ENCODE measurements at places on chromosomes 2 and 18. TPM values are rescaled to one million over a fixed set of nuclear protein-coding genes. Genes with fewer than 3 reads are reported as not detected.

Gene OR6B2
- total RNA-seq, result not detected

DNA sequence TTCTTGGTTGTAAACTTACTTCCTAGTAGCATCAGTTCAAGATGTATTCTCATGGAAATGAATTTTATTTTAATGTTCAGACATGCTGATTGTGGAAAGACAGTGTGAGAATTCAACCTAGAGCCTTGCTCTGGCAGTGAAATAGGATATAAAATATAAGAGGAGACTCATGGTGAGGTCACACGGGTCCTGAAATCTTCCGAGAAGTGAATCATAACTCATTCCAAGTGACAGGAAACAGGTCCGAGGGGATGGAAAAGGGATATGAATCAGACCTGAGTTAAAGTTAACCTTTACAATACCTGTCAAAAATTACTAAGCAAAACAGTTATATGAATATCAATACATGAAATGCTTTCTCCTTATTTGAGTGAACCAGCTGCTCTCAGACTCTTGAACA lies 185.2 kb upstream of the LRRTM1 start:
- no peak overlapping the region for H3K4me3 ChIP-seq
- peaks cover 13% of the 10 kb centered on the region for H3K4me1 ChIP-seq
- H3K27me3 ChIP-seq, result no peaks in the 10 kb centered on the region
- H3K27ac ChIP-seq, result peak overlapping the region; percentile 35
- peak; percentile 67 for DNase-seq

Gene CLK1
- 46.2 TPM for total RNA-seq

DNA sequence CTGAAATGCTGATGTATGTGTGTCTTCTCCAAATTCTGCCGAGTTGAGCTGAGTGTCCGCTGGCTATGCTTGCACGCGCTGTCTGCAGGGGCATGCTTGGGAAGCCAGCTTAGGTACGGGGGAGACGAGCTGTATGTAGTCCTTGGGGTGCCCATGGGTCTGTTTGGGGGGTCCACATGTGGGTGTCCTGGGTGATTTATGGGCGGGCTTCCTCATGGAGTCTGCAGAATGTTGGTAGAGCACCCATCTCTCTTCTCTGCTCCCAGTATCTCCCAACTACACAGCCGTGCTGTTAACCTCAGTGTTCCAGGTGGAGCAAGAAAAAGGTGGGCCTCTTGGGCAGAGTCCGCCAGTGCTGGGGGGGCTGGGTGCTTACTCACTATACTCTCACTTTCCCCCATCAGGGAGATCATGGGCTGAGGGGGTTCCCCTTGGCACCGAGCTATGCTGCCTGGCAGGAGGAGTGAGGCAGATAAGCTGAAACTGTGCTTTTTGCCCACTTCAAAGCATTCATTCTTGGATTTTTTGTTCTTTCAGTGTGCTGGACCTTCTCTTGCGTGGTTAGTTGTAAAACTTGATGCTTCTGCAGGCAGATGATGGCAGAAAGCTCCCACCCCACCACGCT lies 128.2 kb upstream of the ALKAL2 start:
- no peak overlapping the region for H3K4me3 ChIP-seq
- H3K27ac ChIP-seq, result no peak overlapping the region
- no peaks in the 10 kb centered on the region for H3K36me3 ChIP-seq
- DNase-seq, result no peak
- no peaks in the 10 kb centered on the region for H3K27me3 ChIP-seq

Gene GPC1
- 252 TPM for total RNA-seq

Gene GRHL1
- total RNA-seq, result 2.5 TPM

DNA sequence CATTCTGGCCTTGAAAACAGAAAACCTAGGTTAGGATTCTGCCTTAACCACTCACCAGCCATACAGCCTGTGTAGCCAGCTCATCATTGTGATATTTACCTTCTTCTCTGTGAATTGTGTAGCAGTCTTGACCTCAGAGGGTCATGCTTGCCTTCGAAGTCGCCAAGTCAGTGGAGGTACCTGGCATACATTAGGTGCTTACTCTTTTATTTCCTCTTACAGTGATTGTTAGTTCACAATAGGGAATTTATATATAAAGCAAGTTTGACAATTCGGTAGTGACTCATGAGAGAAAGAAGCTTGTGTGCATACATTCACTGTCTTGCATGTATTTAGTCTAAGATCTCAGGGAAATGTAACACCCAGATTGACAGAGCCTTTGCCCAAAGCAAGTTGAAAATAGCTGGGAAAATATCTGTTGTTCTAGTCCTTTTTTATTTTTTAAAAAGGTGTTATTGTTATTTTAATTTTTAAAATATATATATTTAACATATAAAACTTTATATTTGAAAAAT lies 290.6 kb downstream of the PTGR3 start:
- no peak overlapping the region for H3K27ac ChIP-seq
- H3K4me3 ChIP-seq, result no peak overlapping the region
- H3K36me3 ChIP-seq, result no peaks in the 10 kb centered on the region
- DNase-seq, result no peak

Gene MIB1
- total RNA-seq, result 56.8 TPM

Gene C18orf32
- 40.3 TPM for total RNA-seq

- no peak overlapping the region for H3K27ac ChIP-seq
- no peaks in the 10 kb centered on the region for H3K27me3 ChIP-seq
- DNase-seq, result no peak
- no peak overlapping the region for H3K4me3 ChIP-seq
- H3K4me1 ChIP-seq, result no peaks in the 10 kb centered on the region
Measured at GRCh38 chr2:71922091-71922490, 225.6 kb downstream of the CYP26B1 start.

DNA sequence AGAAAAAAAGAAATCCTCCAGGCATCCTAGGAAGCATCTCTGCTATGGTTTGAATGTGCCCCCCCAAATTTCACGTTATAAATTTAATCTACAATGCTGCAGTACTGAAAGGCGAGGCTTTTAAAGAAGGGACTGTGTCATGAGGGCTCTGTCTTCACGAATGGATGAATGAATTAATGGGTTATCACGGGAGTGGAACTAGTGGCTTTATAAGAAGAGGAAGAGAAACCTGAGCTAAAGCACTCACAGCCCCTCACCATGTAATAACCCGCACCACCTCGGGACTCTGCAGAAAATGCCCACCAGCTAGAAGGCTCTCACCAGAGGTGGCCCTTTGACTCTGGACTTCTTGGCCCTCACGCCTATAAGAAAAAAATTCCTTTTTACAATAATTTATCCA lies 27.6 kb downstream of the RNU4ATAC start:
- no peaks in the 10 kb centered on the region for H3K27me3 ChIP-seq
- peaks cover 7% of the 10 kb centered on the region for H3K4me1 ChIP-seq
- no peak for DNase-seq
- no peak overlapping the region for H3K27ac ChIP-seq

GRCh38 chr18:8626414-8627106 lies 17.3 kb downstream of the RAB12 start:
- H3K4me3 ChIP-seq, result no peak overlapping the region
- no peaks in the 10 kb centered on the region for H3K27me3 ChIP-seq
- peaks cover 9% of the 10 kb centered on the region for H3K36me3 ChIP-seq
- H3K4me1 ChIP-seq, result no peaks in the 10 kb centered on the region
- DNase-seq, result no peak
- H3K27ac ChIP-seq, result no peak overlapping the region

DNA sequence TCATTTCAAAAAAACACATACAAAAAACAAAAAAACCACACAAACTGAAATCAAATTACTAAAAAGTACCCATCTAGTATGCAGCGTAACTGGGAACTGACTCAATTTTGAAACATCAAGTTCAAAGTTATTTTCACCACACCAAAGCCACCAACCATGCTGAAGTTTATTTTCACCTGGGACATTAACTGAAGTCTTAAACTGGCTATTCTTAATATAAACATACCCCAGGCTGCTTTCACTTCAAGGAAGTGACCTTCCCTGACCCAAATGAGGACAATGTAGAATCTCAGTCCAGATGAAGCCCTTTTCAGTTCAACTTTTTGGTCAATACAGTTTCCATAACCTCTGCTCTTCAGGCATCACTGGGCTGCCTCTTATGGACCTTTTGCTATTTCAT lies 84.6 kb downstream of the PIGN start:
- DNase-seq, result no peak
- H3K36me3 ChIP-seq, result no peaks in the 10 kb centered on the region
- H3K4me3 ChIP-seq, result no peak overlapping the region
- no peak overlapping the region for H3K27ac ChIP-seq
- no peaks in the 10 kb centered on the region for H3K4me1 ChIP-seq

GRCh38 chr2:109134741-109135358 lies 5.8 kb downstream of the SH3RF3 start:
- H3K27ac ChIP-seq, result no peak overlapping the region
- no peak for DNase-seq
- H3K4me3 ChIP-seq, result no peak overlapping the region
- H3K36me3 ChIP-seq, result no peaks in the 10 kb centered on the region

DNA sequence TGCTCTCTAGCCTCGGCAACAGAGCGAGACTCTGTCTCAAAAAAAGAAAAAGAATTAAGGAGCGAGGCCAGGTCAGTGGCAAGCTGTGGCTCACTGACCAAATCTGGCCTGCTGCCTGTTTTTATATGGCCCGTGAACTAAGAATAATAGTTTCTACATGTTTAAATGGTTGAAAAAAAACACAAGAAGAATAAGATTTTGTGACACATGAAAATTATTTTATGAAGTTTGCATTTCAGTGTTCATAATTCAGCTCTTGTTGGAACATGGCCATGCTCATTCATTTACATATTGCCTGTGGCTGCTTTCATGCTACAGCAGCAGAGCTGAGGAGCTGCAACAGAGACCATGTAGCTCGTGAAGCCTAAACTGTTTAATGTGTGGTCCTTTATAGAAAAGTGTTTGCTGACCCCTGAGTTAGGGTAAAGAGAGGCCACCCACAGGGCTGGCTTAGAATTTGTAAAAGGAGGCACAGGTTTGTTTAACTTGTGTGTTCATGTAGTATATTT lies 59.5 kb downstream of the MFSD6 start:
- H3K4me1 ChIP-seq, result peaks cover 12% of the 10 kb centered on the region
- no peak overlapping the region for H3K4me3 ChIP-seq
- no peak overlapping the region for H3K27ac ChIP-seq
- no peaks in the 10 kb centered on the region for H3K36me3 ChIP-seq
- DNase-seq, result peak; percentile 27
- no peaks in the 10 kb centered on the region for H3K27me3 ChIP-seq

Gene CXCR1
- not detected for total RNA-seq

Gene AUP1
- total RNA-seq, result 82.5 TPM

DNA sequence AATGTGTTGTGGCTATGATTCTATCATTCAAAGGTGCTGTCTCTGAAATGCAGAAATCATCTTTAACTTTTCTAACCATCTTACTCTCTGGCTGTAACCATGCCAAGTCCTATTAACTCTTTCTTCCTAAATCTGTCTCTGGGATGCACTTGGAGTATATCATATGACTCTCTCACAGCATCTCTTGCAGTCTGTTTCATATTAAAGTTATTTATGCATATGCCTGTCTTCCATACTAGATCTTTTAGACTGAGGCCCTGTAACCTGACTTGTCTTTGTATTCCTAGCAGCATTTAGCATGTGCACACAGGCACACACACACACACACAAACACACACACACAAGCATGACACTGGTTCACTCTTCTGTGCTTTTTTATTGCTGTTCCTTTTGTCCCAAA lies 320.6 kb downstream of the ETAA1 start:
- peaks cover 5% of the 10 kb centered on the region for H3K27me3 ChIP-seq
- no peak overlapping the region for H3K4me3 ChIP-seq
- no peak for DNase-seq
- H3K4me1 ChIP-seq, result no peaks in the 10 kb centered on the region
- H3K27ac ChIP-seq, result no peak overlapping the region

DNA sequence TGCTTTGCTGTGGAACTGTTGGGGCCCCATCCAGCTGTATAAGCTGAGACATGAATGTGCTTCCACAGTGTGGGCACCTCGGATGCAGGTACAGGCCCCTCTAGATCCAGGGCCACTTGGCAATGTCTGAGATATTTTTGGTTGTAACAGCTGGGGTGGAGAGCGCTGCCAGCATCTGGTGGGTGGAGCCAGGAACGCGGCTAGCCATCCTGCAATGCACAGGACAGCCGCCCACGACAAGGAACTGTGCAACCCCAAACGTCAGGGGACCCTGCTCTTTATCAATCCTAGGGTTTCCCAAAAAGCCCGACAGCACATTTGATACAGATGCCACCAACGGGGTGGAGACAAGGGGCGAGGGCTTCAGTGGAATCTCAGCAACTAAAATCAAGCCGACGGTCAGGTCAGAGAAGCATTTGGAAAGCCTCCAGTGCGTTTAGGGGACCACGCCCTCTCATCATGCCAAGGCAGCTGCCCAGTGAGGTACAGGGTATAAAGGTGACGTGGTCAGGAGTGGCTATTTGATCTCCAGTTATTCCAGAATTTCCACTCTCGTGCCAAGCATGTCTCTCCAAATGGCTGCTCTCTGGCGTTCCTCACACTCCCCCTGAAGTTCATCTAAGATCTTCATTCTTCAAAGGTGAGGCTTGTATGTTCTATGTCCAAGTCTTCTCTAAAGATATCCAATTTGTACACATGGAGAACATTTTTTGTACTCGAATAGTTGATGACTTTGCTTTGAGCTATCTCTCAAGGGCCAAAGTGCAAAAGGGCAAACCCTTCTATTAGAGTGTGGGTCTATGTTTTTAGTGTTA lies 55.7 kb downstream of the LRRFIP1 start:
- H3K36me3 ChIP-seq, result no peaks in the 10 kb centered on the region
- no peaks in the 10 kb centered on the region for H3K27me3 ChIP-seq
- no peak overlapping the region for H3K27ac ChIP-seq
- DNase-seq, result no peak

DNA sequence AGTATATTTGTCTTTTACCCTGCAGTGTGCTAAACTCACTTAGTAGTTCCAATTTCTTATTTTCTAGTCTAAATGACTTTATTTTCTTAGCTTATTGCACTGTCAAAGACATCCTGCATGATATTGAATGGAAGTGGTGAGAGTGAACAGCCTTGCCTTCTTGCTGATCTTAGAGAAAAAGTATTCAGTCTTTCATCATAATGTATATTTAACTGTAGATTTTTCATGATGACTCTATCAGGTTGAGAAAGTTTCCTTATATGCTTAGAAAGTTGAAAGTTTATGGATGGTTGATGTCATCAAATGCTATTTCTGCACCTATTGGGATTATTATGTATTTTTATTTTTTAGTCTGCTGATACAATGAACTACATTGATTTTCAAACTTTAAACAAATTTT lies 21.3 kb upstream of the COL3A1 start:
- DNase-seq, result no peak
- H3K4me3 ChIP-seq, result no peak overlapping the region
- H3K36me3 ChIP-seq, result no peaks in the 10 kb centered on the region
- no peak overlapping the region for H3K27ac ChIP-seq
- no peaks in the 10 kb centered on the region for H3K27me3 ChIP-seq

DNA sequence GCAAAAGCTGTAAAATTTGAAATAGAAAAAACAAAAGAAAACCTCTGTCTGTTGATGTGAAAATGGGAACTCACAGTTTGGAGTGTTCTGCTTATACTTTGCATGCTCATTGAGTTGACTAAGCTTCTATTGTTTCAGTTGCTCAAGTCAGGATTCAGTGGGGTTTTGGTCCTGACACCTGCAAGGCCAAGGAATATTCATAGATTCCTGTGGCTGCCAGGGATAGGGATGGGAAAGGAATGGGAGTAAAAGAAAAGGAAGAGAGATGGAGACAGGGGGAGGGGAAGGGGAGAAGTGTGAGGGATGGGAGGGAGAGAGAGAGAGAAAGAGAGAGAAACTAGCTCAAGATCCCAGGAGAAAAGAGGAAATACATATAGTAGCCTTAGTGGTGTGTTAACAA lies 1.3 kb downstream of the CPS1 start:
- no peaks in the 10 kb centered on the region for H3K27me3 ChIP-seq
- no peak for DNase-seq
- no peak overlapping the region for H3K27ac ChIP-seq
- H3K36me3 ChIP-seq, result no peaks in the 10 kb centered on the region
- no peak overlapping the region for H3K4me3 ChIP-seq

Gene LYPD6B
- total RNA-seq, result 1.1 TPM

Measured in astrocyte (in vitro differentiated cells and primary cell).